ENCODE measurements at places on chromosomes 6 and 20.

GRCh38 chr6:34657307-34657978 is 39.1 kb downstream of the ILRUN start:
- DNase-seq, result no peak

DNA sequence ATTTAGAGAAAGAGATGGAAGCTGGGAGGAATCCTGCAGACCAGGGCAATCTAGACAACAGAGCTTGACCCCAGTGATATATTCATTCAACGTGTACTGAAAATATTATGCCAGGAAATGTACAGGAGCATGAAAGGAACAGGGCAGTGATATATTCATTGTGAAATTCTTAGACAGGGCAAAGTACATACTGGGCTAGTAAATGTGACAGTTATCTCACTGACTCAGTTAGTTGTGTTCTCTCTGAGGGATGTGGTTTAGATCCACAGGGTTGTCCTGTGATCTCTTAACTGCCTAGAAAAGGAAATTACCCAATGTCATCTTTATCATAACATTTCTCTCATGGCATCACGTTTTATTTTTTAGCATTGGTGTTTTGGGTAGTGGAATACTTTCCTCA is 891.3 kb downstream of the EYS start:
- DNase-seq, result no peak

GRCh38 chr6:154494592-154495311 is 15.7 kb downstream of the CNKSR3 start:
- DNase-seq, result no peak

- peak; percentile 81 for DNase-seq
Measured at GRCh38 chr6:89610149-89610642, 28.4 kb downstream of the LYRM2 start.

GRCh38 chr6:21987501-21987957 is 309.3 kb downstream of the PRL start:
- DNase-seq, result no peak

- DNase-seq, result no peak
Measured at GRCh38 chr20:25508083-25508770, 77.1 kb downstream of the NINL start.

- DNase-seq, result no peak
Measured at GRCh38 chr6:45543298-45544235, 165.8 kb upstream of the SUPT3H start.

DNA sequence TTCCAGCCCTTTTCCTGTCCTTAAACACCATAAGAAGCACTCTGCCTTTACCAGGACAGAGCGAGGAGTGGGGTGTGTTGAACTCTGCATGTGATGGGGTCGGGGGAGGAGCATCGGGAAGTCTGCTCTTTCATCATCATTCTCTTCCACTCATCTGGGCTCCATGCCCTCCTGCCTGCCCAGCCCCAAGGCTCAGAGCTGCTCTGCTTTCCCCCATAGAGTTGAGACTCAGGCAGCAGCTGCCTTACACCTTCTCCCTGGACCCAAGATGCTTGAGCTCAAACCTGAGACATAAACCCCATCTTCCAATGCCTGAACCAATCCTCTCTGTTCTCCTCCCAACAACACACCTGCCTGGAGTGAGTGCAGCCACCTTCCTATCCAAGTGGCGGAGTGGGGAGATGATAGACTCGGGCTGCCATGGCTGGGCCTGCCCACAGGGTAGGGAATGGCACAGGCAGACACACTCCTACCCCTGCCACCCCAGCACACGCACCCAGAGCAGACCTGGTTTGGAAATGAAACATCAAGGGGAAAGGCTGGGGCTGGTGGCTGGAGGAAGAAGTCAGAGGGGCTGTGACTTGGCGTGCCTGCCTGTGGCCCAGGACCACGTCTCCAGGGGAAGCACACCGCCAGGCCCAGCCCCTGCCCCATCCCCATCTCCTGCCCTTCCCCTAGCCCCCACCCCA is 28.4 kb downstream of the TFEB start:
- DNase-seq, result no peak

DNA sequence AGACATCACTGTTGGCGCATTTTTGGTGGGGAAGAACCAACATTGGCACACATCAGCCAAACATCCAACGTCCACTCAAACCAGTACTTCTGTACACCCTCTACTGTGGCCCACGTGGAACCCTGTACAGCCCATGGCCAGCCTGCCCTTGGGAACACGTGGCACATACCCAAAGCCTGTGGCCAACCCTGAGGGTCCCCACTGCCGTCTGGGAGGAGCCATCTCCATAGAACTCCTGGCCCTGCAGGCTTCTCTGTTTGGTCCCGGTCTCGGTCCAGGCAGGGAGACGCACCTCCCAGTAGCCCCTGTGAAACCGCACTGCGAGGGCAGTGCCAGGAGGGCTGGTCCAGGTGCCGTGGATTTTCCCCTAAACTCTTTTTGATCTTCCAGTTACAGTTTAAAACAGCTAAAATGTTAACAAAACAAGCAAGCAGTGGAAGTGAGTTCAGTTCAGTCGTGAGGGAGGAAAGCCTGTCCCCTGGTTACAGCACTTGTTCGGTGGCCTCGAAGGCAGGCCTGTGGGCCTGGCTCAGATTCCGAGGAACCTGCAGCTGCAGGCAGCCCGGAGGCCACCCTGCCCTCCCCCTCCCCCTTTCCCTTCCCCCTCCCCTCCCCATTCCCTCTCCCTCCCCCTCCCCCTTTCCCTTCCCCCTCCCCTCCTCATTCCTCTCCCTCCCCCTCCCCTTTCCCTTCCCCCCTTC is 233.7 kb downstream of the DLL1 start:
- DNase-seq, result no peak

GRCh38 chr6:5378331-5378730 is 117.0 kb downstream of the FARS2 start:
- no peak for DNase-seq

DNA sequence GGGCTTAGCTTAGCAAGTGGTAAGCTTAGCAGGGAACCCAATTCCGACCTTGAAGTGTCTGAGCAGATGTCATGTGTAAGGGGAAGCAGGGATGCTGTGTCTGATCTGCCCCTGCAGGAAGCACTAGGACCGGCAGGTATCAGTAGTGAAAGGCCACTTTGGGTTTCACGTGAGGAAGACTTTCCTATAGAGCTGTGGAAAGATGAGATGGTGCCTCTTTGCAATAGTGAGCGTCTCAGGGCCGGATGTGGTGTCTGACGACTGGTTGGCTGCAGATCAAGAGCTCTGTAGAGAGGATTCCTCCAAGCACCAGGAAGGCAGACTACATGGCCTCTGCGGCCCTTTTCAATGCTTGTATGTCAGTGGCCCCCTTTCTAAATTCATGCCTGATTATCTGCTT is 98.3 kb downstream of the TIAM2 start:
- peak; percentile 5 for DNase-seq

DNA sequence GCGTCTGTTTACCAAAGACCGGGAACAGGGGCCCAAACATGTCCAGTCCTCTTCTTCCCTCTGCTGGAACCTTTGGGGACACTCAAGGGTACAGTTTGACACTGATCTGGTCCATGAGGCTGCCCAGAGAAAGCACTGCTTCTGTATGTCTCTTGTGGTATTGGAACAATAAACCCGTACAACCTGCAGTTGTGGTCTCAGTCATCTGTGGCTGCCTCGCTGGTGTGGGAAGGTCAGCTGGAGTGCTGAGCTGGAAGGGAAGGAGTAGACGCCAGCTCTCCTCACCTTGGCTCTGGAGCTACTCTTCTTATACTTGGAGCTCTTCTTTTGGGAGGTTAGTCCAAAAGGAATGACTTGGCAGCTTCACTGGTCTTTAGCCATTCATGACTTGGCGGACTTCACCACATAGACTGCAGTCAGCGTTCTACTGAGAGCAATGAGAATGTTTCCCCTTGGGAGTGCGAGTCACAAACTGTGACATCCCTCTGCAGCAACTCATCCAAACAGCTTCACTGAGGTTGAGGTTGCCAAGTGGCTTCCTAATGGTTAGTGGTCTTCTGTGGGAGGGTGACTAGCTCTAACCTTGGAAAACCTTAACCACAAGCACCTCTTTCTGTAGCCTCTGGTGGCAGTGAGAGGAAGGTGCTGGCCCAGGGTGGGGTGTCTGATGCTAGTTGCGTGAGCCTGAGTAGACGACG is 81.2 kb downstream of the ASXL1 start:
- DNase-seq, result no peak

DNA sequence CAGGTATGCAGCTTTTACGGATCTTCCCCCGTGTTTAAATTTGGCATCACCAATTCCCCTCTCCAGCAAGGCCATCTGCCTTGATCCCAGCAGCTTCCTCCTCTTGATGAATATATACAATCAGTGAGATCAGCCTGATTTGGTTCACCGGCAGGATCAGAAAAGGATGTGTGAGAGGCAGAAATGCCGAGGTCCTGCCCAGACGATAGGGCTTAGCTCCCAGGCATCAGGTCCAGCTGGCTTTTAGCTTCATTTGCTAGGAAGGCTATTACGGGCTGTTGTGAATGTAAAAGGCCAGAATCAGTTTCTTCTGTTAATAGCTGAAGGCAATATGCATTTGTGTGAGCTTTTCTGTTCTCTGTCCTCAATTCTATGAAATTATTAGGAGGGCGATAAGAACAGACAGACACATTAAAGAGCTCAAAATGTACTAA is 372.8 kb downstream of the BTBD9 start:
- no peak for DNase-seq

DNA sequence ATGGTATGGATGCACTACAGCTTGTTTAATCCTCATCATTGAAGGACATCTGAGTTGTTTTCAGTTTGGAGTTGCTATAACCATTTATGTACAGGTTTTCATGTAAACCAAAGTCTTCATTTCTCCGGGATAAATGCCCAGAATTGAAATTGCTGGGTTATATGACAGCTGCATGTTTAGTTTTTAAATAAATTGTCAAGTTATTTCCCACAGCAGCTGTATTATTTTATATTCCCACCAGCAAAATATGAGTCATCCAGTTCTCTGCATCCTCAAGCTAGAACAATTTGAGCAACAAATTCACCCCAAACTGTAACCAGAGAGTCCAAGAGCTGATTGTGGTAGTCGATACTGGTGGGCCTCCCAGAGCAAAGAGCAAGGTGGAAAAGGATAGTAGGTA is 161.0 kb upstream of the PRND start:
- no peak for DNase-seq

- DNase-seq, result no peak
Measured at GRCh38 chr6:40042232-40042631, 108.0 kb upstream of the MOCS1 start.

GRCh38 chr6:125114248-125114858 is 39.2 kb upstream of the TPD52L1 start:
- peak; percentile 27 for DNase-seq

DNA sequence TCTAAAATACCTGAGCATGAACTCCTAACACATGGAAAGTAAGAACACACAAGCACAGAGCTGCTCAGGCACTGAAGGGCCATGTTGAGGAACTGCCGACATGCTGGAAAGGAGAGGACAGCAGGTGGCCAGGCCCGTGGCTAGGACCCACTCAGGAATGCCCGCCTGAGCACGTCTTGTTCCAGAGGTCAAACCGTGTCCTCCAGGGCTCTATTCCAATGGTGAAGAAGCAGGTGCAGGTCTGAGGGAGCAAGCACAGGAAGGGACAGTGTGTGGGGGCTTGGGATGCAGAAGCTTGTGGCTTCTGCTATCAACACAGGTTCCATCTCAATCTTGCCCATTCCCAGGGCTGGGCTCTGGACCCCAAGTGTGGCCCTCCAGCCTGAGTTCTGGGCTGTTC is 20.7 kb downstream of the CST9L start:
- DNase-seq, result no peak

DNA sequence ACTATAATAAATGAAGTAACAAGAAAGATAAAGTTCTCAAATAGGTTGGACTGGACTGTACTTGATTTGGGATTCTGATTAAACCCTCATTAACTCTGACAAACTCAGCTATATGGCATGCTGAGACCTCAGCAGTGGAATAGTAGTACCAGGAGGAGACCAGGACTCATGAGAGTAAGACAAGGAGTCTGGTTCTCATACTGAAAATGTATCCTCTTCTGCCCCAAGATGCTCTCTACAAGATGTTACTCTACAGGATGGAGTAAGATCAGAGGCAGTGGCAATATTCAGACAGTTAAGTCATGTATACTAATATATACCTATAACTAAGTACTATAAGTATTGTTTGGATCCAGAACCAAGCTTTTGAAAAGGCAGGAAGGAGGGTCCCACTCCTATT is 31.9 kb upstream of the SYNCRIP start:
- no peak for DNase-seq

- DNase-seq, result no peak
Measured at GRCh38 chr20:22333885-22334545, 250.4 kb downstream of the FOXA2 start.

DNA sequence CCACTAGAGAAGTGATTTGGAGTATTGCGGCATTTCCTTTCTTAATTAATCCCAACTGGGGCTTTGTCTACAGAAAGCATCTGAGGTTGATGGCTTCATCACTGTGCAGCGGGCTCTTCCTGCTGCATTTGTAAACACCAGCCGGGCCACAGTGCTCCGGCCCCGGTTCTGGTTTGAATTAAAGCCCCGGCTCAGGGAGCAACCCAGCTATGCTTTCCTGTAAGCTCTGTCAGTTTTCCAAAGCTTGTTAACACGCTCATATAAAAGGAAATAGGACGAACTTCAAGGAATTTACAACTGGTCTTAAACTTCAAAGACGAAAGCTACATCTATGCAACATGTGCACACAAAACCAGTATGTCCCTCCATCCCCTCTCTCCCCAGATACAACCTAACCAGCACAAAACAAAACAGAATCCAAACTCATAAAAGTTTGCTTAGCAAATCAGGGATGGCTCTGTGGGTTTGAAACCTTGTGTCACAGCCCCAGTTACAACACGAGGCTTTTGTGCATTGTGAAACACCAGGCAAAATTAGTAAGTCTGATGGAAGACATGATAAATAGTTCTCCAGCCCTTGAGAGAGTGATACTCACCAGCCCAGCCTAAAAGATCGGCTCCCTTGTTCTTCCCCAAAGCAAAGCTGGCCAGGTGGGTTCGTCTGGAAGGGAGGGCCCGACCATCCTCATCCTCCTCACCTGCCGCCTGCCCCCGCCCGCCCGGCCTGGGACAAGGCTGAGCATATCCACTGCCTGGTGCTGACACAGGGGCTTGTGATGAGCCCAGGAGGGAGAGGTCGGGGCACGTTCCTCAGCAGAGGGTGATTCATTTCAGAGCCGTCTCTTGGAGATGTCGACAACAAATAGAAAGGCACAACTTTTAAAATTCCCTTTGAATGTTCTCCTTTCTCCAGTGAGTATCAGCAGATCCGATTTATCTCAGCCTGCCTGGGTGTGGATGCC is 197.9 kb downstream of the TFAP2C start:
- DNase-seq, result no peak

DNA sequence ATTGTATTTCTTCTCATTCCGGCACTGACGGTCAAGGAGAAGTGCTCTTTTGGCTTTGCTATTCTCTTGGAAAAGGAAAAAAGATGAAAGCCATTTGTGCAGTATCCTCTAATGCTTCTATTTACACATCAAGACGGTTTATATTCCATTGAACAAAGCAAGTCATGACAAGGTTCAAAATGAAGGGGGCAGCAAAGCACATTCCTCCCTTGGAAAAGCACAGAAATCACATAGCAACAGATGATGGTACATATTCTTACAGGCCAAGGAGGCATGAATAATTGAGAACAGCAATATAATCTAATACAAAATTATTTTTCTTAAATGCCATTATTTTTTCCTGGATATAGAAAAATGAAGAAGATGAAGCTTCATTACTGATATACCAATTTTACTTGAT is 508.2 kb upstream of the JAG1 start:
- no peak for DNase-seq
